Ecto neural progenitor cell (in vitro differentiated cells): ENCODE measurements at places on chromosomes 1 and 21.

DNA sequence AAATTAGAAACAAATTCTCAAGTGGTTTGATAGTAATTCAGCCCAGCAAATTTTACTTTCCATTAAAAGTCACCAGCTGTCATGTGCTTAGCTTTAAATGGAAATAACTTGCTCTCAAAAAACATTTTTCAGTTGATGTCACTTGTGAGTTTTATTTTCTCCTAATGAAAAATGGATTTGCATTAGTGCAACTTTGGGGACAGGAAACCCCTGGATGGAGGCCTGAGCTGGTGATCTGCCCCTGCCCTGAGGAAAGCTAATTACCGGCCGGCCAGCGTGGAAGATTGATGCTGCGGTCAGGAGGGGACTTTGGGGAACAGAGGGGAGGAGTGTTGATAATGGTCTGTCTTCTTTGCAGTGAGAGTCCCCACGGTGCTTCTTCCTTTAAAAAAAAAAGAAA, 66.8 kb upstream of the ANGPTL1 start:
- DNase-seq = no peak

- DNase-seq = no peak
Observed at GRCh38 chr1:210597555-210598134, 268.9 kb downstream of the HHAT start.

DNA sequence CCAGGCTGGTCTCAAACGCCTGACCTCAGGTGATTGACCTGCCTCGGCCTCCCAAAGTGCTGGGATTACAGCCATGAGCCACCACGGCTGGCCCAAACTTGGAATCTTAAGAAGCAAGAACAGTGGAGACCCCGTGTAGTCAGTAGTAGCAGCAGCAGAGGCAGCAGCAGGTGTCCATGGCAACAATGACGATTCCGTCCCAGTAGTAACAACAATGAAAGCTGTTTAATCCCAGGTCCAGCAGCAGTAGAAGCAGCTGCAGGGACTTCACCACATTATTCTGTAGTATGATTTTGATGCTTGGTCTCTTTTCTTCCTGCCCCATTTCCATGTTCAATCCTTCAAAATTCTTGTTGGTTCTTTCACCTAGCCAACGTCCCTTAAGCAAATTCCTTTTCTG, 69.6 kb upstream of the KCTD3 start:
- peak; percentile 46 for DNase-seq

GRCh38 chr1:18978706-18979105, 22.2 kb upstream of the IFFO2 start:
- DNase-seq = no peak

DNA sequence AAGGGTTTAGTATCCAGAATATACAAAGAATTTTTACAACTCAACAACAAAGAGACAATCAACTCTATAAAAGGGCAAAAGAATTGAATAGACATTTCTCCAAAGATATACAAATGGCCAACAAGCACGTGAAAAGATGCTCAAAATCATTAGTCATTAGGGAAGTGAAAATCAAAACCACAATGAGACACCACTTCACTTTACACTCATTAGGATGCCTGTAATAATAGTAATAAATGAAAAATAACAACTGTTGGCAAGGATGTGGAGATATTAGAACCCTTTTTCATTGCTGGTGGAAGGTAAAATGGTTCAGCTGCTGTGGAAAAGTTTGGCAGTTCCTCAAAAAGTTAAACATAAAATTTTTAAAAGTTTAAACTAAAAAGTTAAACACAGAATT, 7.0 kb upstream of the ABCD3 start:
- DNase-seq = no peak

DNA sequence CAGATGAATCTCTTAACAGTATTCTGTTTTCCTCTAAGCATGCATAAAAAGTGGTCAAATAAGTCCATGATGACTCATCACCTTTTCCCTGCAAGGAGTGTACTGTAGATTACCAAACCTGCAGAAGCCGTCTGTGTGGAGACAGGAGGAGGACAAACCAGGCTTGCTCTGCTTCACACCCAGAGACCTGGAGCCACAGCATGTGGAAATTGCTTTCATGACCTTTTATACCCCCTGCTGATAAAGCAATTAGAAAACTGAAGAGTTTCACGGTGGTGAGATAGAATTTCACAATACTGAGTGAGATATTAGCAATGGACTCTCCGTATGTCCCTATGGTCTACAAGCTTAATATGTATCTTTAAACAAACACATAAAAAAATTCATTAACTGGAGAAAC, 9.4 kb downstream of the CORT start:
- DNase-seq = no peak

DNA sequence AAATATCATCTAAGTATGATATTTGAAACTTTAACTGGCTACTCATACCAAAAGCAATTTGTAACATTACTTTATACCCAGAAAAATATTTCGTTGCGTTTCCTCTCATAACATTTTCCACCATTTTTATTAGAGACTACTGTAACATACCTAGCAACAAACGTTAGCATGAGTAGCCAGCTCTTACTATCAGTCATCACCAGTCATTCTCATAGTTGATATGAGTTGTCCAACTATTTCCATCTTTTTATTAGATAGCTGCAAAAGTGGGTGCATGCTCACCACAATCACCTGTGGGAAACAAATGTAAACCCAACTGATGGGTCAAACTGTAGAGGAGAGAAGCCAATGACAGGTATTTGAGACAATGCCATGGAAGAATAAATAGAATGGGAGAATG, 114.6 kb downstream of the AKT3 start:
- no peak for DNase-seq

- peak; percentile 71 for DNase-seq
Observed at GRCh38 chr1:155134880-155135414, 705 bp upstream of the SLC50A1 start.
